ENCODE measurements at places on chromosomes 11 and 22.

- peak; percentile 19 for DNase-seq
These were observed 1.6 kb downstream of the APOL2 start for GRCh38 chr22:36237462-36238372.

DNA sequence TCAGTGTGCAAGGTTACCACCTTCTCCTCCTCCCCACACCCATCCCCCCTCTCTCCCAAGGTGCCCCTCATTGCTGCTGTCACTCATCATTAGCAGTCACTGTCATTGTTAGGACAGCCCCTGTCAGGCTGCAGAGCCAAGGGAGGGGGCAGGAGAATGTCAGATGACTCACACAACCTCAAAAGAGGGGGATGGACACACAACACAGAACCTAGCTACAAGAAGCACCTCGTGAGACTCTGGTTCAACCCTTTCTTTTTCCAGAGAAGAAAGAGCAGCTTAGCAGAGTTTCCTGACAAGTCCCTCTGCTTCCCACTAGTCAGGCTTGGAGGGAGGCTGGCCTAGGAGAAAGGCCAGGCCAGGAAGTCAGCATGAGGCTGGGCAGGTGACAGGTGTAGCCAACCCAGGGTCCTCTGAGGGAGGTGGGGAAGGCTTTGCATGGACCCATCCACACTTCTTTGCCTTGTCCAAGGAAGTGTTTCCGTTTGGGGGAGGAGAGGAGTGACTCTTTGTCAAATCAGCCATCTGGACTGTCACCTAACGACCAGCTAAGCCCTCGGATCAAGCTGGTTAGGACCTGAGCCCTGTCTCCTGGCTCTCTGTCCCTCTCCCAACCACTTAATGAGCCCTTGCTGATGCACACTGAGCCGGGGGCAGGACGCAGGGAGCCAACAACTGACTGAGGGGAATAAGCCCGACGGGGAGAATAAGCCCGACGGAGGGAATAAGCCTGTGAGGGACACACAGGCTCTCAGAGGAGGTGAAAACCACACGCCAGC, 18.3 kb downstream of the ADORA2A start:
- DNase-seq = no peak

GRCh38 chr11:63933459-63933858, 5.3 kb upstream of the NAA40 start:
- no peak for DNase-seq

DNA sequence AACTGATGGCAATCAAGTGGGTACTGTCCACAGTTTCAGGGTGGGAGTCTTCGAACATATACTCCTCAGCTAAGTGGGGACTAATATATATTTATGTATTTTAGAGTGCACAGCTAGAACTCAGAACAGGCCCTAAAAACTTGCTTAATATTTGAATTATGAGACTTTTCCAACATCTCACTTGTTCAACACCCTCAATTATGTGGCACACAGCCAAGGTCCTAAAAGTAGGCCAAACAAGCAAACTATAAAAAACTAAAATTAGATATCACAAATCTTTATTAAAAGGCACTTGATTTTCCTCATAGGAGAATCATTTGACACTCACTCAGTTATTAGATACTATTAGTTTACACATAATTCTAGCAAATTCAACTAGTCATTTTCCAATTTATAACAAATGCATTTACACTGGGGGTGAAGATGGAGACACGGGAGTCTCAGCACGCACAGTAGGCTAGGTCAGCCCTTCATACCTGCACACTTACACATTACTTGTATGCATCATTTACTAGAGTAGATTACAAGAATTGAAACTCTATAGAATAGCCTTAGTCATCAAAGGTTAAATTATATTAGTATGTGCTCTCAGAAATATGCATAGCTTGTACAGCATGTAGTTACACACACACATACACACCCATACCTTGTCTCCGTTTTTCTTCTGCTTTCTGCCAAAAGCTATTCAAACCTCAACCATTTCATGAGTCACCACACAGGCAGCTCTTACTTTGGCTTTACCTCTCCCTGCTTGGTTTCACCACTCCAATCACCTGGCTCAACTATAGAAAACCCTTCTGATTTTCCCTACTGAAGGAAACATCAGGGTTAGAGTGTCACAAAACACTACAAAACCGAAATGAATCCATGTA, 171.5 kb downstream of the SBF2 start:
- DNase-seq = no peak

GRCh38 chr22:40383905-40384304, 13.5 kb downstream of the SGSM3 start:
- no peak for DNase-seq

- DNase-seq = no peak
These were observed 81.5 kb upstream of the TP53AIP1 start for GRCh38 chr11:129023968-129024676.
